ENCODE measurements at places on chromosomes 2 and 18.

- DNase-seq, result no peak
Measured at GRCh38 chr2:96463119-96463518, 42.0 kb downstream of the NEURL3 start.

- no peak for DNase-seq
Measured at GRCh38 chr18:77052983-77053309, 79.6 kb downstream of the MBP start.

- no peak for DNase-seq
Measured at GRCh38 chr2:69781321-69782248, 39.7 kb downstream of the ANXA4 start.

- no peak for DNase-seq
Measured at GRCh38 chr2:12167525-12168317, 421.3 kb downstream of the LPIN1 start.

GRCh38 chr18:8084160-8084559 lies 517.0 kb downstream of the PTPRM start:
- no peak for DNase-seq

DNA sequence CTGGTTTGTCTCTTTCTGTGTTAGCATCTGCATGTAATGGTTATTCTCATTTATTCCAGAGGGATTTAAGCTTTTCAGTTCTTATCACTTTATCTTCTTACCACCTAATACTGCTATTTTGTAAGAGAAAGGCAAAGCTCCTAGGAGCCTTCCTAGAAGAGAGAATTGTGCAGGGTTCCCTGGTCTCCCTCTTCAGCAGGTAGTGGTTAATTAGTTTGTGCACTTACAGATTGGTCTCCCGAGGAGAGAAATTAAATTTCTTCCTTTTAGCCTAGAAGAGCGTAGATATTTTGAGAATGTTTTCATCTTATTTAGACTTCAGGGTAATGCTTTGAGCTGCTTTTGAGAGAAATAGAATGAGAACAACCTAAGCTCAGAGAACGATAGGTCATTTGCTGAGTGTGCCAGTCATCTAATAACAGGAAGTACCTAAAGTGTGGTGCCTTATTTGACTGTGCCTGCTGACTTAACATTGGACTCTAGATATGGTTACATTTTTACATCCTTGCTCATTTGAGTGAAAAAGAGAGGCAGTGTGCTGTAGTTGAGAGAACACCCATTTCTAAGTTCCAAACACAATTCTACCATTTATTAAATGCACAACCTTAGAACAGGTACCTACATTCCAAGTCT lies 651.4 kb downstream of the STK39 start:
- DNase-seq, result no peak

DNA sequence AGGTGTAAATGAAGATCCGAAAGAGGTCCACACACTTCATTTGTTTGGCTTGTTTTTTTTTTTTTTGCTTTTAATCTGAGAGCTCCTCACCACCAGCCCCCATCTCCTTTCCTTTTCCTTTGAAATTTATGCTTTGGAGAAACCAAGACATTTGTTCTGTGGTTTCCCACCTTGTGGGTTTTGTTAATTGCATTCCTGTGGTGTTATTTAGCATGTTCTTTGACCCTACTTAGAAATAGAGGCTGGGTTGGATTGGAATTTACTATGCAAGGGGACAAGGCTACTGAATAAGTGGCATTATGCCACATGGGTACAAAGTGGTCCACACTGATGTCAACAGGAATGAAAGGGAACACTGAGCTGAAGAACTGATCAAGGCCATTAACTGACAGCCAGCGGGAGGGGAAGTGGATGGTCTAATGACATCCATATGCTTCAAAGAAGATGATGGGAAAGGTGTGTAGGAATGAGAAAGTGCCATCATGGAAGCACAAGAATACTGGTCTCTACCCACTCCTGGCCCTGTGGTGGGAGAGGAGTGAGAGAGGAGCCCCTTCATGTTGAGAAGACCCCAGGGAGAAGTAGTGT lies 8.9 kb downstream of the CCL20 start:
- no peak for DNase-seq

GRCh38 chr2:100588071-100588786 lies 25.4 kb downstream of the PDCL3 start:
- peak; percentile 14 for DNase-seq

- no peak for DNase-seq
Measured at GRCh38 chr2:52343706-52344266, 1311.9 kb upstream of the NRXN1 start.

DNA sequence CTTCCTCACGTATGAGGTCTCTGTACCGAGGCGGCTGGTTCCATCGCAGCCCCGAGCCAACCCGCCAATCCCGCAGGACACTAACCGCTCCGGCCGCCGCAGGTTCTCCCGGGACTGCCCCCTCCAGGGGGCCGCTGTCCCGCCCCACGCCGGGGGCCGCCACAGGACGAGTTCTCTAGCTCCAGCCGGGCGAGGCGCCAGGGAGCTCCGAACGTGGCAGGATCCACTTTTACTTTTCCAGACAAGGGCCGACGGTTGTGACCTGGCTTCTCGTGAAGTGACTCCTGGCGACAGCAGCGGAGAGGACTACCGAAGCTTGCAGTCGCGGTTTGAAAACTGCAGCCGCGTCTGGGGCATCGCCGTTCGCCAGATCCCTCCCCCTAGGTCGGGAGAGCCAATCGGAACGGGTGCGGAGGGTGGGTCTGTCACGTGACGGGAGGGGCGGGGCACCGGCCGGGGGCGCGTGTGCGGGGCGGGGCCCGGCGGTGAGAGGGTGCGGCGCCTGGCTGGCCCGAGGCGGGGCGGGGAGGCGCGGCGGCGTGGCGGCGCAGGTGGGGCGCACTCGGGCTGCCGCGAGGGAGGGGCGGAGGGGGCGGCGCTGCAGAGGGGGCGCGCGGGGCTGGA lies at the start of gene STK17B:
TSS of gene STK17B (minus strand) at position 331 of the 624 bp plus-strand sequence. CDS start 8,195 bp downstream, outside the sequence.
- DNase-seq, result peak; percentile 98

GRCh38 chr2:75799859-75800258 lies 89.1 kb upstream of the GCFC2 start:
- no peak for DNase-seq

GRCh38 chr2:182698671-182699070 lies 17.4 kb upstream of the DNAJC10 start:
- no peak for DNase-seq

- DNase-seq, result no peak
Measured at GRCh38 chr2:157559061-157559460, 69.6 kb downstream of the ACVR1C start.

Measured in activated CD4-positive, alpha-beta T cell treated with anti-CD3 and anti-CD28 coated beads, Interleukin-2, amount 50 U/mL, for 1 hour (primary cell).